ENCODE measurements at places on chromosomes 5 and 9.

DNA sequence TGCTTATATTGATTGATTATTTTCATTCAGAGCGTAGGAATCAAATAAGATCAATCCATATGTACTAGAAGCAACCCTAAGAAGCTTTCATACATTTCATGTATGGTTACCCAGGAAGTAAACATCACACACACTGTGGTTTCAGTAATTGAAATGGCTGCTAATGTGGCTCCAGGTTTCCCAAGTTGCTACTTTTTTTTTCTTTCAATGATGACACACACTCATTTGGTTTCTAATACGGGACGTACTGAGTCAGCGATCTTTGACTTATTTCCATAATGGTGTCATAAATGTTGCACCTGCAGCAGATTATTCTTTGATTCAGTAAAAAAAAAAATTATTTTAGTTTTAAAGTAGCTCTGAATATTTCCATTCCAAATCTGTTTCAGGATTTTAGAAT, 248.6 kb downstream of the CTNND2 start:
- no peak for DNase-seq

DNA sequence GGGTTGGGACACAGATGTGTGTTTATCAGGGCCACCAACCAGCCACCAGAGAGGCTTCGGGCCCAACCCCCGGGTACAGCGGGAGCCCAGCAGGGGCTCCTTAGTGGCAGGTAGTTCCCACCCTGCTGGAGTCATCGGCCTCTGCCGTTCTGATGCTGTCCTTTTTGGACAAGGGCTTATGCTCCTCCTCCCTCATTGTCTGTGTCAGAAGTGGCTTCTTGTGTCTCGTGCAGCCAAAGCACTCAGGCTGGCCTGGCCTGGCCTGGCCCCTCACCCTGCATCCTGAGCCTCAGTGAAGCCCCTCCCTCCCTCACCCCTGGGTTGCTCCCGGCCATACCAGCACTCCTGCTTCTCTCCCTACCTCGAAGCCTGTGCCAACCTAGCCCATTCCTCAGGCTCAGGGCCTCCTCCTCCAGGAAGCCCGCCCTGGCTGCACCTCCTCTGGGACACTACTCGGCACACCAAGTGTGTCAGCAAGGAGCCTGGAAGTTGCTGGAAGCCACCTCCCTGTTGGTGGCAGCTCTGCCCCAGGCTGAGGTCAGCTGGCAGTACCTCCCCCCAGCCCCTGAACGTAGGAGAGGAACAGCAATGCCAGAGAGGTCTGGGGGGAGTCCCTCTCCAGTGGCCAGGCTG, 4.1 kb upstream of the UBAC1 start:
- DNase-seq = no peak

GRCh38 chr9:129750013-129750638, 2.7 kb downstream of the PTGES start:
- DNase-seq = no peak

DNA sequence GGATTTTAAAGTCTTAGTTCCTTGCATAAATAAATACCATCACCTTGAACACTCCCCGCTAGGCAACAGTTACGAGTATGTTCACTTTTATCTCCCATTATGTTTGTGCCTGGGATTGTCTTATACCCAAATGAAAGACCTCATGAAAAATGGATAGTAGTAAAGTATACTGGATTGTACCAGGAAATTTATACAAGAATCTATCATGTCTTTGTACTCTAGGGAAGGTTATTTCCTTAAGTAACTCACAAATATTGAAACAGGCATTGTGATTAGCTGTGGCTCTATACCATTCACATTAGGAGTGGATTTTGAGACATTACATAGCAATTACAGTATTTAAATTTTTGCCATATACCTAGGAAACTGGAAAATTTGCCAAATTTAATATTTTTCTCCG, 24.0 kb downstream of the NFIB start:
- DNase-seq = no peak

DNA sequence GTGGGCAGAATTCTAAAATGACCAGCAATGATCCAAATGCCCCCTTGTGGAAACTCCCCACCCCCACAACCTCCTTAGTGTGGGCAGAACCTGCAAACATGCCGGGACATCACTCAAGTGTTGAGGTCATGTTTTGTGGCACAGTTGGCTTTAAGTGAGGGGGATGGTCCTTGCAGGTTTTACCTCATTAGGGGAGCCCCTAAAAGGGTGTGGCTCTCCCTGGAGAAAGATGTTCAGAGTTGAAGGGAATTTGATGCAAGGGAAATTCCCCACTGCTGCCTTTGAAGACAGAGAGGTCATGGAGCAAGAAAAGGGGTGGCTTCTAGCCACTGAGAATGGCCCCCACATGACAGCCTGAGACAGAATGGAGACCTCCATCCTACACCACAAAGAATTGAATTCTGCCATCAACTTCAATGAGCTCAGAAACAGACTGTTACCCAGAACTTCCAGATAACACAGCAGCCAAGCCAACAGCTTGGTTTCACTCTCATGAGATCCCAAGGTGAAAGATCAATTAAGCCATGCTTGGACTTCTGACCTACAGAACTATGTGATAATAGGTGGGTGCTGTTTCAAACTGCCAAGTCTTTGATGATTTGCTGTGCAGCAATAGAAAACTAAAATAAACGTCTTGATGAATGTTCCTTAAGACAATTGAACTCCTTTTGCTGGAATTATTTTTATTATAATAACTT, 103.4 kb downstream of the MED10 start:
- no peak for DNase-seq

DNA sequence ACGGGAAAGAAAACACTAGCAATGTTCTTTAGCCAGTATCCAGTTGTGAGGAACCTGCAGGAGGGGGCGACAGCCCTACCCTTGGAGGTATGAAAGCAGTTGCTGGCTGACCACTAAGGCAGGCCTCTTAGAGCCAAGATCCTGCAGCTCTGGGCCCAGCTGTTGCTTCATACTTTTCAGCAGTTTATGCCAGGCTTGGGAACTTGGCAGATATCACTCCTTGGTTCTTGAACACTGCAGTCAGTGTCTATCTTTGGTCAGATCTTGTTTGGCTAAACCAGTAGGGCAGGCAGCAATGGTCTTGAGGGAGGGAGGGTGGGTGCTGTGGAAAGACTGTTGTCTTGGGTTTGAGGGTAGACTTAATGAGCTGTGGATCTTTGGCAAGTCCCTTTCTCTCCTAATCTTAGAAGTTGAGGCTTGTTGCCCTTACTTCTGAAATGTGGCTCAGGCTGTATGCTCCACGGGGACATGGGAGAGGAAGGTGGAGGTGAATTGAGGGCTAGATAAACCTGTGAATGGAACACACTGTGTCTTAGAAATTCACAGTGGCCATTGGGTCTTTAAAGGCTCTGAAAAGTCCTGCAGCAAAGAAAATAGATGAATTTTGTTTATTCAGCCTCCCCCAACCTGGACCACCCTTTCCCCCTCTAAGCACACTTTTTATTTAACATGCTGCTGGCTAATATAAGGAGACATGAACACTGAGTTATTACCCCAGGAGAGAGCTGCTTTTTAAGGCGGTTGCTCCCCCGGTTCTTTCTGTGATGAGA, 37.5 kb downstream of the ZNF618 start:
- peak; percentile 29 for DNase-seq

DNA sequence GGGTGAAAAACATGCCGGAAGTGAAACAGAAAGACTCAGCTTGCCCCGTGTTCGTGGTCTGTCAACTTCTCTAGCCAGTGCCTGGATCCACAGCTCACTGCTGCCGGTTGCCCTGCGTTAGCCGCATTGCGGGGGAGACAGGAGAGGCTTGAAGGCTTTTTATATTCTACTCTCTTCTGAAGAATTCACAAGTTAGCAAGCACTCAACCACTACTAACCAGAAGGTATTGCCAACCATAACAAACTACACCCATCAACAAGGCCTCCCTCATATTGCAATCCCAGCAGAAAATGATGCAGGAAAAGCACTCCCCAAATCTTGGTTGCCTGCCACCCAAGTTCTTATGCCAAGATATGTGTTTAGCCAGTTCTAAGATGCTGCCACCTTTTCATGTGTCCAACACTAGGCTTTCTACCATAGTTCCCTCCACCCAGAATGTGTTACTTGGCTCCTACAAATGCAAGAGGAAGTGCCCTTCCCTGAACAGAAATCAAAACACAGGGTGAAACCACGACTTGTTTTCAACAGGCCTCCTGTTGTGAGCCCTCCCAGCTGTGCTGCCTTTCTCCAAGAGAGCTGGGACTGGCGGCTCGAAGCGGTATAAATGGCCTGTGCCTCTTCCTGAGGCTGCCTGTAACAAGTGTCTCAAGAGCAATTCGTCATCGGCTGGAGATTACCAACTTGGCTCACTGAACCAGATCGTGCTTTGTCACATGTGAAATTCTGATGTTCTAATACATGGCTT, 129.0 kb downstream of the SNX18 start:
- DNase-seq = peak; percentile 92

DNA sequence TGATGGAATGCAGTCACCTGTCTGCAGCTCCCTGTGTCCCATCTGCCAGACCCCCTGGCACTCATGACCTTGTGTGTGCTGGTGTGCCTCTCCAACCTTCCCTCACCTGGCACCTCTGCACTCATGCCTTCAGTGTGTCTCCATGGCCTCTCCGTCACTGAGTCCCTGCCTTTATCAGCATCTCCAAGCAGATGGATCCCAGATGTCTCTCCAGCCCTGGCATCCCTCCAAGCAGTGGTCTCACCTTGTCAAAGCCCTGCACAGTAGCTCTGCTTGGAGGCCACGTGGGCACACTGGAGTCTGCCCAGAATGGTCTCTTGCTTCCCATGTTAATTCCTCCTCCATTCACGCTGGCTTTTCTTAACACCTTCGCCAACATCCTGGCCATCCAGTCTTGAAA, 84.8 kb downstream of the DAP start:
- no peak for DNase-seq

- DNase-seq = no peak
These were observed 794.0 kb downstream of the EFNA5 start for GRCh38 chr5:106876665-106877194.

DNA sequence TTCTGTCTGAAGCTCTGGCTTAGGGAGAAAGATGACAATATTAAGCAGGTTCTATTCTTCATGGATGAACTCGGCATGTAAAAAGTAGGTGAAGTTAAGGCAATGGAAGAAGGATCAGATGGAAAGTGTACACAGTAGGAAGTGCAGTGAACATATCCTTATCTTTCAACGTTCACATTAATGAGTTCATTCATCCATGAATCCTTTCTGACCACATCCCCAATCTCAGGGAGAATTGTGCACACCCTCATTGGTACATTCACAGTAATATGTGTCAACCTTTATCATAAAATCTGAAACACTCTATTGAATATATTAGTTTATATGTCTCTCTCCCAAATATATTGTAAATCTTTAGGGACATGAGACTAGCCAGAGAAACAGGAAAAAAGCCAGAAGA, 5.5 kb downstream of the GIN1 start:
- DNase-seq = no peak

DNA sequence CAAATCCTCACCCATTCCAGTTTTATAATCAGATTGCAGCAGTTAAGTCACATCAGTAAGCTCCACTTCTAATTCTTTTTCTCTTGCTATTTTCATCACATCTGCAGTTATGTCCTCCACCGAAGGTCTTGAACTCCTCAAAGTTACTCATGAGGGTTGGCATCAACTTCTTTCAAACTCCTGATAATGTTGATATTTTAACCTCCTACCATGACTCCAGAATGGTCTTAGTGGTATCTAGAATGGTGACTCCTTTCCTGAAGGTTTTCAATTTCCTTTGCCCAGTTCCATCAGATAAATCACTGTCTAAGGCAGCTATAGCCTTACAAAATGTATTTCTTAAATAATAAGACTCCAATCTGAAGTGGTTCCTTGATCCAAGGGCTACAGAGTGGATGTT, 53.8 kb upstream of the EDIL3 start:
- no peak for DNase-seq

DNA sequence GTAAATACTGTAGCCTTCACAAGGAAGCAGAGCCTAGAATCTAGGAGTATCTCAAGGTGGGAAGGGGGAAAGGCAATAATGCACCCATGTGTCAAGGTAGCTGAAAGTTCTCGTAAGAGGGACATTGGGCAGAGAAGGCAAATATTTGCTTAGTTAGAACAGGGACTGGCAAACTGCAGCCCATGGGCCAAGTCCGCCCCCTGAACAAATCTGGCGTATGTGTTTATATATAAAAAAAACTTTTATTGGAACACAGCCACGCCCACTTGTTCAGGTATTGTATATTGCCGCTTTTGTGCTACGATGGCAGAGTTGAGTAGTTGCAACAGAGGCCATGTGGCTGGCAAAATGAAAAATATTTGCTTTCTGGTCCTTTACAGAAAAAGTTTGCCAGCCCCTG, 16.1 kb downstream of the KCNN2 start:
- DNase-seq = no peak

GRCh38 chr5:55923177-55923771, 71.5 kb downstream of the IL6ST start:
- peak; percentile 62 for DNase-seq

- no peak for DNase-seq
These were observed 96.9 kb upstream of the HAPLN1 start for GRCh38 chr5:83817591-83817990.
